Dorsolateral prefrontal cortex (tissue), 122 donors: ENCODE measurements at places on chromosomes 7 and 10. TPM values are rescaled to one million over a fixed set of nuclear protein-coding genes. Genes with fewer than 3 reads are reported as not detected.
A peak's percentile ranks its signal among the peaks of the same experiment; 100 is the strongest.

DNA sequence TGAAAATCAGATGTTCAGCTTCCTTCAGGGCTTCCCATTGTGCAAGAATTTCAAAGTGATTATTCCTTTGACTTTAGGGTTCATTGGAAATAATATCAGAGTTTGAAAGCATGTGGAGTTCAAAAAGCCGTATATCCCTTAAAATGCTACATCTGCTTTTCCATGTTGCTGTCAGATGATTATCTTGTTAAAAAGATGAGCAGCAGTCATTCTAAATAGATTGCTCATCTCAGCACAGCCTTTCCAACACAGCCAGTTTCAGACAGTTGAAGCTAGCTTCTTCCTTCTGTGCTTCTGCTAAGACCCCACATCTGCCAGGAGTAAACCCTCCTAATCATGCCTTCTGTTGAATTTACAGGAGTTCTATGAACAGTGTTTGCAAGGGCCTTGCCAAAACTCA lies 204.4 kb upstream of the PTER start:
- no peak for DNase-seq

DNA sequence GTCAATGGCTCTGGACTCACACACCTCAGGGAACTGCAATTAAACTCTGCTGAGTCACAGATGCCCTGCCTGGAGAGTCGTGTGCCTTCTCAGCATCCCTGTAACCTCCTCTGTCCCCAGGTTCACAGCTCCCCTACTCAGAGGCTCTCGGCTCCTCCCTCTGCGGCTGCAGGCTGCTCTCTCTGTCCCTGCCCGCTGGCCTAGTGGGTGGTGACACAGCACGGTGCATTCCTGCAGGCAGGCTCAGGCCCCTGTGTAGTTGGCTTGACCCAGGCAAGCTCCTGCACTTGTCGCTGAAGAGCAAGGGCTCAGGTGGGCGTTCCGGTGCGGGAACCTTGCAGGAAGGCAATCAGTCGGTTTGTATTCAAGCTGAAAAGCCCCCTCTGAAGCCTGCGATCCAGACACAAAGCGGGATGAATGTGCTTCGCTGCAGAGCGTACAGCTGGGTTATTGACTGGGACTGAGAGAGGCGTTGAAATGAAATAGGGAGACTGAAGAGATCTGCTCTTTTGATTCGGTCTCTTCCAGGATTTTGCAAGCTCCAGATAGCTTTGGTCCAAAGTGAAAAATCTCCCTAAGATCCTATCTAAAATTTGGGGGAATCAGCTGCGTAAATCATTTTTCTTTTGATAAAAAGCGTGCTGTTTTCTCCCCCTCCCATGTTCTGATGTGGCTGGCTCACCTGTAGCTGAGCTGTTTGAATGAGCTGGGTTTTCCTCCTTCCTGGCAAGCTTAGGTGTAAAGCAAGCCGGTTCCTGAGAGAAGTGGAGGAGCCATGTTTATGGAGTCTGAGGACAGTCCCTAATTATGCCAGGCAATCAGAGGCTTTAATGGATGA lies 208.7 kb upstream of the PHYHIPL start:
- DNase-seq: peak; percentile 58

DNA sequence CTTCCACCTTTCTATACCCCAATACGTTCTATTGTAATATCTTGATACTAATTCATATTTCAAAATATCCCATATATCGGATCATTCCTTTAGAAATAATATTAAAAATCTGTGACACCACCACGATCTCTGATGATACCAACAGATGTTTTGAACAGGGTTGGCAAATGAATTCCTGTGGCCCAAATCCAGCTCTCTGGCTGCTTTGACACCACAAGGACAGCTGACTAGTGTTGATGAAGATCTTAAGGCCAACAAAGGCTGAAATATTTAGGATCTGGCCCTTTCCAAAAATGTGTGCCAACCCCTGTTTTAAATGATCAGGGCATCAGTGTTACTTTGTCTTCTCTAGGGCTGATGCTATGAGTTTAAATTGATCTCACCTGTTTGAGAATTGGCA lies 380.7 kb upstream of the PFKP start:
- DNase-seq: no peak

- DNase-seq: no peak
Observed at GRCh38 chr10:114996542-114996941, 58.5 kb downstream of the TRUB1 start.

CHN2 gene
- 52.3 TPM for total RNA-seq

AGAP4 gene
- 31.1 TPM for total RNA-seq

CPA2 gene
- 1.1 TPM for total RNA-seq

SFMBT2 gene
- 25.5 TPM for total RNA-seq
